ENCODE measurements at places on chromosomes 12 and 14.
A peak's percentile ranks its signal among the peaks of the same experiment; 100 is the strongest.

DNA sequence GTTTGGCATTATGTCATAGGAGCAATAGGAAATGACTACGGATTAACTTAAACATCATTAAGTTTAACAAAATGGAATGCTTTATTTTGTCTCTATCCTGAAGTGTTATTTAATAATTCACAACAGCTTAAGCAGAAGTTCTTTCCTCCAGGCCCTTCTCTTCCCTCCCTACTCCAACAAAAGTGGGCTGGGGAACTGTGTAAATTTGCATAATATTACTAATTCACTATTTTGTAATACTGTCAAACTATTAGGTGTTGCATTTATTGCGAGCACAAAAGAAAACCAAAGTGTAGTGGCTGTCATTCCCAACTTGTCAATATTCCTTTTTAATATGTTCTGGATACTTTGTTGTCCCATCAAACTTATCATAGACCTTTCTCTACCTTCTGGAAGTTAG is 69.8 kb downstream of the ATG14 start:
- DNase-seq = no peak

GRCh38 chr14:64501411-64502171 is 2.0 kb downstream of the ZBTB25 start:
- DNase-seq = no peak

DNA sequence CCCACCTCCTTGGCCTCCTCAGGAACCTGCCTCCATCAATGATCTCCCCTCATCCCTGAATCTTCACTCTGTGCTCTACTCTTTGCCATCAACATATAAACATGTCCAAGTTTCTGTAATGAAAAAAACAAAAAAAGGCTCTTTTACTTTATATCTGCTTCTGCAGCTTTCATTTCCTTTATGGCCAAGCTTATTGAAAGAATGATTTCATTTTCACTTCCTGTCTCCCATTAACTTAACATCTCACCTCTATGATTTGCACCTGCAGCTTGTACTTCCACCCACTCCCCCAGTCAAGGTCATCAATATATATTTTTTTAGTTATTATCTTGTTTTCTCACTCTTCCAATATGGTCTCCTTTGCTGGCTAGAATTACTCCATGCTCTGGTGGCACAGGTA is 15.6 kb upstream of the RNU6-7 start:
- DNase-seq = no peak

DNA sequence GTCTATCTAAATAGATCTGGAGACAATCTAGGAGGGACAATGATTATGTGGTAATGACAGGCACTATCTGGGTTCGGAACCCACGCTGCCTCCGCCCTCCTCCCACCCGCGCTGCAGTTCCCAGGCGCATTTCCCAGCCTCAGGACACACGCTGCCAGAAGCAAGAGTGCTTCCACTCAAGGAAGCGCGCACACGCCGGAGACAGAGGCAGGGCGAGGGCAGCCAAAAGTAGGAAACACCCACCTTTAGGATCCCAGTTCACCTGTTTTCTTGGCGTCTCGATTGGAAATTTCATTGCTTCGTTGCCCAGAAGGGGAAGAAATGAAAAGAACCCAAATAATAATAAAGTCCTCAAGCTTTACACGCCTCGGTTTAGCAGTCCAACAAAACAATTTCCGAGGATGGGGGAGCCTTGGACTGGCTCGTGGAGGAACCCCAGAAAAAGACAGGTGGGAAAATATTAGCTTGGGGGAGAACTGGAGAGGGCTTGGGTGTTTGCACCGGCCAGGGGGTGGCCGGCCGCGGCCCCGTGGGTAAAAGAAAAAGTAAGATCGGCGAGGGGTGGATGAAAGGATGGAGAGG is 474 bp downstream of the KCNK10 start:
- DNase-seq = no peak

- peak; percentile 51 for DNase-seq
Measured at GRCh38 chr14:101791919-101792572, 30.5 kb downstream of the PPP2R5C start.
